ENCODE measurements at places on chromosomes 2 and 18.

- no peak for DNase-seq
These were observed 211.4 kb upstream of the CCDC150 start for GRCh38 chr2:196427986-196428634.

GRCh38 chr2:162297925-162298552 is 20.4 kb downstream of the IFIH1 start:
- no peak for DNase-seq

DNA sequence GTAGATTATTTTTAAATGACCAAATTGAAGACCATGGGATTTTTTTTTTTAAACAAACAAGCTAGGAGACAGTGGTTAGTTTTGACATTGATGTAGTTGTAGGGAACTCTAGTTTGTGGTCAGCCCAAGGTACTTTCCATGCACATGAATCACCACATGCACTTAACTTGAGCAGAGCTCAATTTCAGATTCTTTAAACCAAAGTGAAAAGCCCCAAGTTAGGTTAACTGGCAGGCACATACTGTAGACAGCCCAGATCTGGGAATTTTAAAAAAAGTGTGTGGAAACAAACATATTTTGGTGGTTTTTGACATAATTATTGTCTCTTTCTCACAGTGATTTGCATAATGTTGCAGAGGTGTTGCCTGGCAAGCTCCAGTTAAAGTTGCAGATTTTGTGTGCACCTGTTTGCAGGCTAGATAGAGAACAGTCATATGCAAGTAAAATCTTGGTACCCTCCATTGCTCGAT is 88.4 kb downstream of the BCL2L11 start:
- DNase-seq = no peak

- DNase-seq = no peak
These were observed 87.3 kb upstream of the PPP1CB start for GRCh38 chr2:28664120-28664842.

DNA sequence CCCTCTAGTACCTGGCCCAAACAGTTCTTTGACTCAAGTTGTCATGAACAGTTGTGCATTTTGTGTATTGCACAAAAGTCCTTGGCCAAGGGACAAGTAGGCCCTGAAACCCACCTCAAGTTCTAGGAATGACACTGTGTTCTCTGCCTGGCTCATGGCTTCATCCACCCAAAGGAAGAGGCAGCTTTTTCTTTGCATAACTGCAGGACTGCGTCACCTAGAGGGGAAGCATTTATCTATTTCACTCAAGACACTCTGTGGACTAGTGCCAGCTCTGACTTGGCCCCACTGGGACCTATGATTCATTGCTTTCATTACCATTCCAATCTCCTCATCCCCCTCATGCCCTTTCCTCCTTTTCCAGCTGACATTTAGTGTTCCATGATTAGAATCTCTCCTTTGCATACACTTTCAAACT is 119.3 kb upstream of the SIX2 start:
- DNase-seq = no peak

- DNase-seq = no peak
These were observed 264.6 kb downstream of the RBM43 start for GRCh38 chr2:150997066-150997465.

- no peak for DNase-seq
These were observed 136.9 kb upstream of the SPOPL start for GRCh38 chr2:138364554-138365162.

DNA sequence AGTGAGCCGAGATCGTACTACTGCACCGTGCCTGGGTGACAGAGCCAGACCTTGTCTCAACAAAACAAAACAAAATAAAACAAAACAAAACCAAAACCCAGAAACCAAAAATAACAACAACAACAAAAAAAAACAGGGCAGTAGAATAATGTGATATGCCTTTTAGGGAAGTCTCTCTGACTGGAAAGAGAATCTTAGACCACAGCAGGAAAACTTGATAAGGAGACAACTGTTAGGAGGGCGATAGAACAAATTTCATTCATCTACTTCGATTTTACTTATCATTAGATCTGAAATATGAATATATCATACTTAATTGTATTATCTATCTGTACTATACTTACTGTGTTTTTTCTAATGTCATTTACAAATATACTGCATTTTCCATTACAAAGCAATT is 109.0 kb upstream of the CNTNAP5 start:
- no peak for DNase-seq

DNA sequence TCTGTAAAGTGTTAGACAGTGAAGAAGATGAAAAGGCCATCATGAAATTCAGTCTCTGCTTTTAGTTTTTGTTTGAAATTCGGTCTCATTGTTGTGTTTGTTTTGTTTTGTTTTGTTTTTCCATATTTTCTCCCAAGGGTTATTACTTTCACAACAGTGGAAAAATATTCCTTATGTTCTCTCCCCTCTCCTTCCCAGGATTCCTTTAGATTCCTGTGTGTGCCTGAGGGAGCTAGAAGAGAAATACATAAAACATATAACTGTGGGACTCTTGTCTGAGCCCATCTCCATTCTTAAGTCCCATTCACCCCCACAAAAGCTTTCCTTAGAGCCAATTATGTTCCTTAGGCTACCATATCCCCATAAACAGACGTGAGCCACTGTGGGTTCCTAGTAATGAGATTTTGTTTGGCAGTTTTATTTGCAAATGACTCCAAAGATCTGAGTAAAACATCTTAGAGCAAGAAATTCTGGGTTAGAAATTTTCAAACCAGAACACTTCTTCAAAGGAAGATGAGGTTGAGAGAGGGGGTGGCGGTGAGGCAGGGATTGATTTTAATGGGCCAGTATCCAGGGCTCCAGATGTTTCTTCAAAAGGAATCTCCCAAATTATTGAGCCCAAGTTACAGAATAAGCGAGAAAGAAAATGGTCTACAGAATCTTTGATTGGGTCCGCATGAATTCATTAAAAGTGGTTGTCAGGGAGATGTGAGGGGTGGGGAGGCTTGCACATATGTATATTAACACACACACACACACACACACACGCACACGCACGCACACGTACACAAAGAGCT is 157.8 kb upstream of the TNP1 start:
- no peak for DNase-seq

DNA sequence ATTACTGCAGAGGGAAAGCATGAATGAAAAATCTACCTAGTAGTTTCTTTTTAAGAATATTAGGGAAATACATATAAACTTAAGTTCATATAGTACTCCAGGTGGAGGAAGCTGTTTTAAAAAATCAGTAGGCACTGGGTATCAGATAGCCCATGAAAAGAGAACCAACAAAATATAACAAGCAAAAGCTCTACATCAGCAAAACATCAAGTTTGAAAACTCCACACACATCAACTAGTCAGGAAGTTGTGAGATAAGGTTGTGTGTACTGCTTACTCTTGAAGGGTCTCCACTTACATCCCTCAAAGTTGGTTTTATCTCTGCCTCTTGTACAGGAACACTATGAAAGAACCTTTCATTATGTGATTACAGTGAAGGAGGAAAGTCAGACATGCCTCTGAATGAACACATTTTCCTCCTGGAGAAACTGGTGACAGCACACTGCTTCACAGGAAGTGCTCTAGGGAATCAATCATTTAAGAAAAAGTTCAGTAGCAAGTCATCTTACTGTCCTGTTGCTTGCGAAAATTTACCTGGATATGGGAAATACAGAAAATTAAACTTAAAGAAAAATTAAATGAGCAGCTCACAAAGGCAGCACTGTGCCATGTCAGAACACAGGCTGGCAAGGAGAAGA is 57.7 kb downstream of the THADA start:
- DNase-seq = no peak

GRCh38 chr2:177245010-177245422 is 19.5 kb downstream of the NFE2L2 start:
- DNase-seq = no peak

GRCh38 chr2:74198023-74198460 is 373 bp upstream of the MTHFD2 start:
- DNase-seq = no peak

- DNase-seq = no peak
These were observed 138.5 kb upstream of the DLX2 start for GRCh38 chr2:172241222-172241621.

- no peak for DNase-seq
These were observed 302.1 kb downstream of the HRH4 start for GRCh38 chr18:24762511-24762910.

DNA sequence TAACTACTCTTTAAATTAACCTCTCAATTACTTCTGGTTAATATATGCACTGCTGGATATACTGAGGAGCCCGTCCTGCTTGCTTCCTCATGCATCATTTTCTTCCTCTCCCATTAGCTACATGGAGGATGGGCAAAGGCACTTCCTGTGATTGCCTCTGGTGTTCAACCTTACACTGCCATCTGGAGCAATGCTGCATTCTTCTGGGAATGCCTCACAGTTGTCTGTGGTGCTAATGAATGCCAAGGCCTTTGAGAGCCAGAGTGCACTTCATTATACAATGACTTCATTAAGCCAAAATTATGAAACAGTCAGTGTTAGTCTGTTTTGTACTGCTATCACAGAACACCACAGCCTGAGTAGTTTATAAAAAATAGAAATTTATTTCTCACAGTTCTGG is 134.8 kb upstream of the DOCK10 start:
- DNase-seq = no peak

DNA sequence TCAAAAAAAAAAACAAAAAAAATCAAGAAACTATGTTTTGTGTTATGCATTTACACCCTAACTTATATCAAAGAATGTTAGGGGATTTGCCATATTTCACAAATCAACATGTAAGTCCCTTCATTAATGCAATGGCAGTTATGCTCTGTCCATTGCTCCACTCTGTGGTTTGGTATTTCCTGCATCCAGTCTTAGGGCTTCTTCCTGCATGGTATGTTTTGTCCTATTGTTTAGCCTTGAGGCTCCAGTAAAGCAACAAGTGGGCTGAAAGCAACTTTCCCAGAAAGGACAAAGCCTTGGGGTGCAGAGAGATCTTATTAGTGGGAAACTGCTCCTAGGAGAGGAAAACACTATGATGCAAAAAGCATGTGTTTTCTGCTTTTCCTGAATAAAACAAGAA is 474.1 kb downstream of the IRS1 start:
- no peak for DNase-seq

GRCh38 chr2:205815673-205816072 is 133.4 kb downstream of the NRP2 start:
- no peak for DNase-seq

DNA sequence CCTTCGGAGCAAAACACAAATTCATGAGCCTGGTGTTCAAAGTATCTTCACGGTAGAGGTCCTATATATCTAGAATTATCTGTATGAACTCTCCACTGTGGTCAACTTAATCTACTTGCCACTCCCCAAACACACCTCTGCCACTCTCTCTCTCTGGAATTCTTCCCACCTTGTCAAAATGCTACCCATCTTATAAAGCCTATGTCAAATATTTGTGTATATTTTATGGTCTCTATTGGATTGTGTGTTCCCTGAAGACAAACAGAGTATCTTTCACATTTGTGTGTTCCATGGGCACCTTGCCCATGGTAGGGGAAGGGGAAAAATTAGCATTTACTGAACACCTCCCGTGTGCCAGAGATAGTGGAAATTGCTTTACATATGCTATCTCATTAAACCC is 83.2 kb upstream of the ATL2 start:
- no peak for DNase-seq

- no peak for DNase-seq
These were observed 581.2 kb upstream of the SLC8A1 start for GRCh38 chr2:41033127-41033526.

DNA sequence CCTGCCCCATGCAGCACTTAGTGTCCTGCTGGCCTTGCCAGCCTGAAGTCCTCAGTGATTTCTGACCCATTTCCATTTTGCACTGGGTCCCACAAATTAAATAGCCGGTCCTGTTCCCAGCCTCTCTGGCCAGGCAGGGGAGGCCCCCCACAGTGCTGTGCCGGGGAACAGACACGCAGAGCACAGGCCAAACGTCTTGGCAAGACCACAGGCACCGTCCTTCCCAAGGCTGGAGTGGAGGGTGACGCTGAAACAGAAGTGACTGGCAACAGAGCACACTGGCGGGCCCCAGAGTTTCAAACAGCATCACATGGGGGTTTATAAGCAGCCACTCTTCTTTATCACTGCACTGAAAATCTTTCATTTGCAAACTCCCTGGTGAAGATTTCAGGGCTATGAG is 52.2 kb downstream of the EDAR start:
- no peak for DNase-seq

- DNase-seq = no peak
These were observed 272.5 kb downstream of the DSEL start for GRCh38 chr18:67243799-67244587.

- no peak for DNase-seq
These were observed 160.9 kb upstream of the EPC2 start for GRCh38 chr2:148483665-148484064.

GRCh38 chr2:175066411-175066810 is 61.2 kb upstream of the CHN1 start:
- no peak for DNase-seq

DNA sequence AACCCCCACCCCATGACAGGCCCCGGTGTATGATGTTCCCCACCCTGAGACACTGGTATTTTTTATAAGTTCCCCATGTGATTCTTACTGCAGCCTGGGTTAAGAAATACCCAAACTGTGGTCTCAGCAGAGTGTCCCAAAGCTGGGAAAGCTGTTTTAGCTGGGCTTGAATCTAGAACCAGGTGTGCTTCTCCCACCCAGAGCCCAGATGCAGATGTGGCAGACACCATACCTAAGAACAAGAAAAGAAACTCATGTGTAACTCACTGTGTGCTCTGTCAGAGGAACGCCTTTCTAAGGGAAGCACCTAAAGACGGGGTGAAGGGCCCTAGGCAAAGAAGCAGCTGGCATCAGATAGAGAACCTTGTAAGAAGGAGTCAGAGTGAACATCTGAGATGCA is 23.9 kb downstream of the DOK1 start:
- no peak for DNase-seq

GRCh38 chr2:20691076-20691734 is 24.3 kb downstream of the GDF7 start:
- DNase-seq = no peak

DNA sequence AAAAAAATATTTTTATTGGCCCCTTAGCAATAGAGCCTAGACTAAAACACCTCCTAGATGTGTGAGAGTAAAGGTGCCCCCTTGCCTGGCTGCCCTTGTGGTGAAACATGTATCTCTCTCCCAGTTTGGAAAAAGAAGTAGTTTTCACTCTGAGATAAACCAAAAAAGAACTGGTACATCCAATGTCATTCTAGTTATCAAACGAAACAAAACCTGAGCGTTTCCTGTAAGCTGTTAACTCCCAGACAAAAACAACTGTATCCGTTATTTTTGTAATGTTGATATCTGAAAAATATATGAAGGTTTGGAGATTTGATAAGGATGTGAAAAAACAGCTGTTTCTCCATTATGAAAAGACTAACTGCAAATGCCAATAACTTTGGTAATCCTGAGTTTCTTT is 24.3 kb downstream of the HEATR5B start:
- DNase-seq = no peak

- DNase-seq = no peak
These were observed 14.5 kb downstream of the SLC40A1 start for GRCh38 chr2:189566046-189566445.

- no peak for DNase-seq
These were observed 97.9 kb upstream of the NOL4 start for GRCh38 chr18:34322365-34323289.

GRCh38 chr2:2015646-2016045 is 271.3 kb upstream of the PXDN start:
- DNase-seq = no peak

Data from stimulated activated CD4-positive, alpha-beta T cell treated with anti-CD3 and anti-CD28 coated beads, Interleukin-4, amount 100 ng/mL, for 4 hours (primary cell).